Renal cortical epithelial cell (primary cell): ENCODE measurements at places on chromosomes 1 and 21.

DNA sequence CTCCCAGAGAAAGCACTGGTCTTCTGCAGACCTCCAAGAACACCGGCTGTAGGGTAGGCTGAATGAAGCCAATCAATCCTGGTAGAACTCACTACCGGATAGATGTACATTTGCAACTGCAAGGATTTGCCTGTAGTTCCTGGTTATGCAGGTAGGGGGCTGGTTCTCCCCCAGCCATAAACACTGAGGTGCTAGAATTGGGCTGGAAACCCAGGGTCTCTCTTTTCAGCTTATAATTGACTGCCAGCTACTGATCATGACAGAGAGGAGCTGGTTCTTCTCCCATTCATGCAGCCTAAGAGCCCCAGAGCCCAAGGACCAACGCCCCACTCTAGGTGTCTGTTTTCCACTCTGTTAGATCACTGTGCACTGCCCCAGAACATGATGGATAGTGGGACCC lies 21.5 kb upstream of the MTARC2 start:
- no peak for DNase-seq

DNA sequence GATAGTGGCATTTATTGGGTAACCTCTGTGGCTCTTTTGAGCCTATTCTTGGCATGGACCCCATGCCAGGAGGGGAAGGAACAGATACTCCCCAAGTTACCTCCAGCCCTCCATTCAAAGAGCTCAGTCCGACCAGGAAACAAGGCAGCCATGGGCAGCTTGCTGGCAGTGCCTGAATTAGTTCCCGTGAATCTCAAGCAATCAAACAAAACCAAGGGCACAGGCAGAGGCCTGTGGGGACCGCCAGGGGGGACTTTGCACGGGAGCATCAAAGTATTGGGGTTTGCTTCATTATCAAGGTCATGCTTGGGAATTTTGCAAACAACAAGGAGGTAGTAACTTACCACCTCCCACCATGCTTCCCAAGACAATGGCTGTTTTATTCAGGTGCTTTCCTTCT lies 81.2 kb upstream of the IFFO2 start:
- DNase-seq = no peak

DNA sequence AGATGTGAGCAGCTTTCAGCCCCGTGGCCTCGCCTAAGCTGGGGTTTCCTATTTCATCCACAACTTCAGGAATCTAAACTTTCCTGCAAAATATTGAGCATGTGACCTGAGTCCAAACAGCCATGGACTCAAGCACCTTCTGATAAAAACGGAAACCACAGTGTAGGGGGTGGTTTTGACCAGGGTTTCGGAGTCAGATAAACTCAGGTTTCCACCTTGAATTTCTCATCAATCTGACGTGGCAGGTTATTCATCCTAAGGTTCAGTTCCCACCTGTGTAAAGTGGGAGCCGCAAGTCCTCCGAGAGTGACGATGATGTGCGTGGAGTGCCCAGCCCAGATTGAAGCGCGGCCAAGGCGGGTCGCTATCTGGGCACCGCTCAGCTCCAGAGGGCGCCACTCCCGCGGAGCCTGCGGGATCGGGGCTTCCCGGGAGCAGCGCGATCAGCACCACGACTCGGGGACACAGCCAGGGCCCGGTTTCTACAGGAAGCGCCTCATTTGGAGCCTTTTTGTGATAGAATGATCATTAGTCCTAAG lies 871 bp upstream of the ETS2 start:
- DNase-seq = no peak

- no peak for DNase-seq
Measured at GRCh38 chr1:55684131-55684650, 469.0 kb upstream of the USP24 start.

- no peak for DNase-seq
Measured at GRCh38 chr21:40902299-40902698, 55.3 kb upstream of the DSCAM start.

- peak; percentile 84 for DNase-seq
Measured at GRCh38 chr1:11693024-11693590, 1.6 kb downstream of the DRAXIN start.

DNA sequence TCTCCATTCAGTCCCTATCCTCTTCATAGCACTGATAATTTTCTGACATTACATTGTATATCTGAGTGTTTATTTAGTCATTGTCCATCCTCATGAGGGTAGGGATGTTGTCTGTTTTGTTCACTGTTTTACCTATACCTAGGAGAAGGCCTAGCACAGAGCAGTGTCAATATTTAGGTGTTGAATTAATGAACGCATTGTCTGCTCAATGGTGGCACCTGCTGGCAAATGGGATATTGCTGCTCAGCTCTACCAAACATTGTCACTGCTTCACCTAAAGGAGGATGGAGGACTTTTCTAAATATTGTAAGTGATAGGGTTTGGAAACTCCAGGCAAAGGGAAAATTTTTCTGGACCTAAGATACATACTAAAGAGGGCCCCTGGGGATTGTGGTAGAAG lies 243.9 kb downstream of the RRAGC start:
- DNase-seq = no peak

- no peak for DNase-seq
Measured at GRCh38 chr1:82337635-82338034, 536.9 kb downstream of the ADGRL2 start.

DNA sequence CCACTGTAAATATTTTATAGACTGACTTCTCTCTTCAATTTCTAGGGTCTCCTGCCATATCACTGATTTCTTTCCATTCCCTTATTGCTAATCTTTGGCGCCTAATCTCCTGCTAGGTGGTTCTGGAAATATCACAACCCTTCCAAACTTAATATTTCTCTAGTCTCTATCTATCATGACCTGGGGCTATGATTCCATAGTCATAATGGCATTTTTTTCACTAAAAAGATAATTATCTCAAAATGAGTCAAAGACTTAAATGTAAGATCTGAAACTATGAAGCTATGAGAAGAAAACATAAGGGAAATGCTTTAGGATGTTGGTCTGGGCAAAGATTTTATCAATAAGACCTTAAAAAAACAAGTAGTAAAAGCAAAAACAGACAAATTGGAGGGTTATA lies 74.2 kb downstream of the LEPR start:
- no peak for DNase-seq

DNA sequence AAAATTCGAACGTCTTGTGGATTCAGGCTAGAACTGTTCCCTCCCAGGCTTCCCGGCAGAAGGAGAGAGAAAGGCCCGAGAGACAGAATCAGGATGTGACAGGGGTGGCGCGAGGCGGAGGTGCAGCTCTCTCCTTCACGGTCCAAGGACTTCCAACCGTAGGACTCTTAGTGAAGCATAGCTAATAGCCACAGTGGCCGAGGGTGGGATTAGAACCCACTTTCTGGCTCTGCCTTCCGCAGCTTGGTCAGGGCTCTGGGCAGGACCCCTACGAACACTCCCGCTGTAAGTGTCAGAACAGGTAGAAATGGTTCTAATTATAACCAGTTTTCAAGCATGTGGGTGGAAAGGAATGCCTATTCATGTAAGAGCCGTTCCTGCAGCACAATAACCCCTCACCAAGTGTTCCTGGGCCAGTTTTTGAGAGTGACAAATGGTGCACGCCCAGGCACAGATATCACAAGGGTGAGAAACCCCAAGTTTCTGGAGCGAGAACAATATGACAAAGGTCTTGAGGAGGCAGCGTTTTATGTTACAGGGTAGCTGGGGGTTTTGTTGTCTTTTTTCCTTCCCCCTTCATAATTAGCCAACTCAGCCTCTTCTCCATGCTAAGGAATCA lies 86.4 kb downstream of the SYF2 start:
- peak; percentile 16 for DNase-seq

- DNase-seq = no peak
Measured at GRCh38 chr21:25857308-25858074, 122.7 kb downstream of the GABPA start.

DNA sequence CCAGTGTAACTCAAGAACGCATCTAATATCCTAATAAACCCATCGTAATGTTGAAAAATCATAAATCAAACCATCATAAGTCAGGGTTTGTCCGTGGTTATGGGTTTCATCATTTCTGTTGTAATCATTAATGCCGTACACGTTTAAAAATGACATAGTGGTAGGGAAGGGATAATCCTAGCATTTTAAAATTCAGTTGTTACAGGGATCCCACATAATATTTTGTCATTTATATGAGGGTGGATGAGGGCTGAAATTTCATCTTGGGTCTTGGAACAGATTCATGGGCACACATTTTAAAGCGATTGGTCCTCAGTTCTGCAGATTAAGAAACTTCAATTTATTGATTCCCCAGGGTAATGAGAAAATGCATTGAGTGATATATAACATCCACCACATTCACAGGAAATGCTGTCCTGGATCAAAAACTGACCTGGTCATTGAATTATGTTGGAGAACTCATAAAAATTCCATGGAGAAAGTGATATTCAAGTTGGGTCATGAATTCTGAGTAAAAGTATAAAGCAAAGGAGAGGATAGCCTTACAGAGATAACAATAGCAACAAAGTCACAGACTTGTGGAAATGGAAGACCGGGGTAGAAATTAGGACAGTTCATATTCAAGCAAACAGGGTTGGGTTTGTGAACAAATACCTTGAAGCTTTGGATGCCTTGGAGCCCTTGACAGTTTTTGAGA lies 1527.3 kb upstream of the TPTE start:
- peak; percentile 10 for DNase-seq

DNA sequence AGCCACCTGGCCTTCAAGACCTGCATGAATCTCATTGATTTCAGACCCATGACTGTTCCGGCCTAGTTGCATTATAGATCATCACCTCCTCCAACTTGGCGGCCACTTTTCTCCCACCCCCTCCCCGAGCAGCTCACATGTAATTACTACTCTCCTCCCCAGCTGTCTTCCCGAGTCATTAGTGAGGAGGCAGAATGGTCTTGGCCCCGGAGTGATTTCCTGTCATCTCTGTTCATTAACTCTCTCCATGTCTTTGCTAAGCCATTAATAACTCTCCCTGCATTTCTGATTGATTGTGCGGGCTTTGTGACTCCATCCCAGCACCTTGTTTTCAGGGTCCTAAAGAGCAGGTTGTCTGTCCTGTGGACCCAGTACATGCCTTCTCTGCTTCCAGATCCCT lies 75.6 kb upstream of the CNTN2 start:
- DNase-seq = no peak

GRCh38 chr1:14607295-14607694 lies 8.8 kb downstream of the KAZN start:
- no peak for DNase-seq

- DNase-seq = no peak
Measured at GRCh38 chr1:164498792-164499191, 60.2 kb upstream of the PBX1 start.

- no peak for DNase-seq
Measured at GRCh38 chr1:231634323-231635013, 7.9 kb downstream of the DISC1 start.

GRCh38 chr1:242056988-242057744 lies 58.3 kb upstream of the MAP1LC3C start:
- DNase-seq = no peak

- DNase-seq = no peak
Measured at GRCh38 chr1:63799820-63800219, 26.0 kb downstream of the ROR1 start.

DNA sequence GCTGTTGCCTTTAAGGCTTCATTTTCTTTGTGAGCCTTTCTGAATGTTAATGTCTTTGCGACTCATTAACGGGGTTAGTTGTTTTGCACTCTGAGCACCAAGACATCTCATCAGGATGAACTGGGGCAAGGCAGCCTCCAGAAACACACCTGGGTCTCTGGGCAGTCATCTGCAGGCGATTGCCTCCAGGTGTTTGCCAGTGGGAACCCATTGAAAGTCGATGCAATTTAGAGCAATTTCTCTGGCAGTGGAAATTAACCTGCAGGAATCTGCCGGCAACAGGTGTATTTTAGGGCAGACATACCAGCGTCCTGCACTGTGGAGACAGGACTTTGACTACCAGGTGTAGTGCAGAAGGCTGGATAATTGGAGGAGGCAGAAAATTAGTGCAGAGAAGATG lies 661.0 kb upstream of the PTBP2 start:
- no peak for DNase-seq

GRCh38 chr1:33126411-33127000 lies 45.6 kb downstream of the AZIN2 start:
- no peak for DNase-seq

GRCh38 chr1:71224741-71225377 lies 144.0 kb upstream of the ZRANB2 start:
- no peak for DNase-seq

DNA sequence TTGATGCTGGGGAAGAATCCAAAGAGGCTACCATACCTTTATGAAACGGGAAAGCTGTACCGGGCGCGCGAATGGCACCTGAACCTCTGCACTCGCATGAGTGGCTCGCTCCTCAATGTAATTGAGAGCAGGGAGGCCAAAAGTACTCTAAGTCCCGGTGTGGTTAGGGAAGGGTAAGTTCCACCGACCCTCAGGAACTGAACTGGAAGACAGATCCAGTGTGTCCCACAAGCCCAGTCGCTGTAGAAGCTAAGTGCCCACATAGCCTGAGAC lies 1.0 kb downstream of the GATAD2B start:
- DNase-seq = no peak

DNA sequence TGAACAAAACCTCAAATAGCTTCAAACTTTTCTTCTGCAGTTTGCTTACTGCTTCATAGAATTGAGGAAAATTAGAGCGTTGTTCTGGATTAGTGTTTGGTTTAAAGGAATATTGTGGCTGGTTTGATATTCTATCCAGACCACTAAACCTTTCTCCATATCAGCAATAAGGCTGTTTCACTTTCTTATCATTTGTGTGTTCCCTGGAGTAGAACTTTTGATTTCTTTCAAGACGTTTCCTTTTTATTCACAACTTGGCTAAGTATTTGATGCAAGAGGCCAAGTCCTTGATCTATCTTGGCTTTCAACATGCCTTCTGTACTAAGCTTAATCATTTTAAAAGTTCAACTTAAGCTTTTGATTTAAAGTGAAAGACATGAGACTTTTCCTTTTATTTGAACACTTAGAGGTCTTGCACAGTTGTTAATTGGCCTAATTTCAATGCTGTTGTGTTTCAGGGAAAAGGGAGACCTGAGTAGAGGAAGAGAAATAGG lies 359.1 kb downstream of the S1PR1 start:
- DNase-seq = no peak

DNA sequence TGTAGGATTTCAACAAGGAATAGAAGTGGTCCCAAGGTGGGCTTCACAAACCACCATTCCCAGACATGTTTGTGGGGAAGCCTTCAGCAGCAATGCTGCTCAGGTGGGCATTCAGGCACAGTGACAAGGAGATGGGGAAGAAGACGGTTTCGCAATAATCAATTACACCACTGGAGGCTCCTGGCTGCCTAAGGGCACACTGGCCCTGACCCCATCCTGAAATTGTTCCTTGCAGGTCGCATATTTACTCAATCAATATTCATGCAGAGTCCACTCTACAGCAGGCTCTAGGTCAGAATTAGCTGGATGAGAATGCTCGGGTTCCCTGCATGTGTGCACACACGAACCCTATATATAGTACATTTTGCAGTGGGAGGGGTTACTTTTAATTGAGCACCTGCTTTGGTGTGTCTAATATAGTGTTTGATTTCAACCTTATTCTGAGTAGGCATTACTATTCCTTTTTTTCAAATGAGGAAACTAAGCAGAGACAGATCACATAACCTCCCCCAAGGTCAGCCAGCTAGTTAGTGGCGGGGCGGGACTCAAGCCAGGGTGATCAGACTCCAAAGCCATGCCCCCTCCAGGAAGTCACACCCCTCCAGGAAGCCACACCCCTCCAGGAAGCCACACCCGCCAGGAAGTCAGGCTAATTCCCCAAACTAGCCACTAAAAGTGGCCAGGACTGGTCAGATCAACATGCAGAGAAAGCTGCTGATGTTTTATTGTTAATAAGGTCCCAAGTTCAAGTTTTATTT lies 106.5 kb downstream of the HLCS start:
- DNase-seq = peak; percentile 68
